ENCODE measurements at places on chromosomes 1 and 21.

DNA sequence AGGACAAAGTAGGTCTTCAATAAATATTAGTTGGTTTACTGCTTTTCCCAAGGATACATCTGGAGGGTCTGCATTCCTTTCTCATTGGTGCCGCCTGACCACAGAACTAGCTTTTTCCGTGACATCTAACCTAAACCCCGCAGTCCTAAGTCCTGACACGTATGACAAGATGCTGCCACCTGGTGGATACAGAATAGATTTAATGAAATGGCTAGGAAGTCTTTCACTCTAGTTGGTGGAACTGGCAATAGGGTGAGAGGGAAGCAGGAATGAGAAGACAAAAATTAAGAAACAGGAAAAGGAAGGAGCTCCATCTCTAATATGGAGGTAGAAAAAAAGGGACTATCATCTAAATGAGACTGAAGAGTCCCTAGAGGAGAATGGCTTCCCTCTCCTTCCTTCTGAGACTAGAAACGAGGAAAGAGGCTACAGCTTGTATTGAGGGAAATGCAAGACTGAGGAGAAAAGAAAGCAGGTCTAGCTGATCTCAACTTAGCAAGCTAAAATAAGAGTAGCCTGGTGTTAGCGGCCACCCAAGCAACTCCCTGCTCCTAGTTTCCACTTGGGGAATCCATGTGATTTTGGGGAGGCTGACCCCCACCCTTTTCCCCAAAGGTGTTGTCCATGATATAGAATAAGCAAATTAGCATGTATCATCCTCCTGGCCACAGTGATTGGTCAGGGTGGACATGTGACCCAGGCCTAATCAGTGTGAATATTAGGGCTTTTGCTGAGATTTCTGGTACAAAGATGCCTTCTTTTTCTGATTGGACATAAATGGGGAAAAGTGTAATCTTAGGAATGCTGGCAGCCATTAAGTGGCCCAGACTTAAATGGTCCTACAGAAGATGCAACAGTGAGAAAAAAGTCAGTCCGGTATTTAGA, 5.9 kb downstream of the RFX5 start:
- peak; percentile 88 for DNase-seq

DNA sequence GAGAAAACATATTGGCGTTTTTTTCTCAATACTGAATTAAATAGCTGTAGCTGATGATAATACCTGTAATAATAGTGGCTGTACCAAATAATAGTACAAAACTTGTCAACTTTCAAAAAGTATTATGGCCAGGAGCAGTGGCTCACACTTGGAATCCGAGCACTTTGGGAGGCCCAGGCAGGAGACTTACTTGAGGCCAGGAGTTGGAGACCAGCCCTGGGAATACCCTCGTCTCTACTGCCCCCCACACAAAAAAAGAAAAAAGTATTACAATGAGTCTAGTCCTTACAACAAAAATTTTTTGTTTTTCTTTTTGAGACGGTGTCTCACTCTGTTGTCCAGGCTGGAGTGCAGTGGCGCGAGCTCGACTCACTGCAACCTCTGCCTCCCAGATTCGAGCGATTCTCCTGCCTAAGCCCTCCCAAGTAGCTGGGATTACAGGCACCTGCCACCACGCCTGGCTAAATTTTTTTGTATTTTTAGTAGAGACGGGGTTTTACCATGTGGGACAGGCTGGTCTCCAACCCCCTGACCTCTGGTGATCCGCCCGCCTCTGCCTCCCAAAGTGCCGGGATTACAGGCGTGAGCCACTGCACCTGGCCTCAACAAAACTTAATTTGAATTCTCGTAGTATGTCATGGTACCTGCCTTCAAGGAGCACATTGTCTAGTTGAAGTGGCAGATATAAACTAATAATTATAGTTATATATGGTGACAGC, 1.4 kb downstream of the RBBP4 start:
- DNase-seq: no peak

GRCh38 chr1:240462766-240463395, 149.1 kb downstream of the GREM2 start:
- no peak for DNase-seq

DNA sequence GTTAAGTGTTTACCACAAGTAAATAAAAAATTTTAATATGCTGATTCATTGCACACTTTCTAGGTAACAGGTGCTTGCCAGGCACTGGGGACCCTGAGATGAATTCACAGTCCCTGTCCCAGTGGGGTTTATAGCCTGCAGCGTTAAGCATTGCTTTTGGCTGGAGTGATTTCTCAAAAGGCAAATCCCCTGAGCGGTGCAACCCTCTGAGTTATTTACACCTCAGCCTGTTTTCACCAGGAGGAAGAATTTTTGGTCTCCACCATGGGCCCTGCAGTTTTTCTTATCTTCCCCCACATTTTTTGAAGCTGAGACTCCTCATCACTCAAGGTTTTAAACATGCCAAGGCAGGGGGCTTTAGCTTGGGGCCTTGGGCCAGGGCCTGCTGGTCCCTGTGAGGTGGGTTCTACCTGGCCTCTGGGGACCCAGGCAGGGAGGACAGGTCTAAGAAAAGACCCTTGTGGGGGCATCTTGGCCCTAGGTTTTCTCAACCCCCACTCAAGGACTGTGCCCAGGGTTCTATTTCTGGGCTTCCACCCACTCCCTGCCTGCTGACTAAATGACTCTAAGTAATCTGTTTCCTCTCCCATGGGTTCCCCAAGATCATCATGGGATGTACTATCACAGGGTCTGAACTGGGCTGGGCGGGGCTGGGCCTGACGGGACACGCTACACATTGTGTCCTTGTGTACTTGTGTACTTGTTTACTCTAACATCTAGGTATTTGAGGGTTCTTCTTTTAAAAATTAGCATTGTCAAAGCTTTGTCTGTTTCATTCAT, 10.2 kb upstream of the CHIT1 start:
- DNase-seq: no peak

GRCh38 chr21:35044128-35044527, 5.0 kb downstream of the RUNX1 start:
- no peak for DNase-seq

DNA sequence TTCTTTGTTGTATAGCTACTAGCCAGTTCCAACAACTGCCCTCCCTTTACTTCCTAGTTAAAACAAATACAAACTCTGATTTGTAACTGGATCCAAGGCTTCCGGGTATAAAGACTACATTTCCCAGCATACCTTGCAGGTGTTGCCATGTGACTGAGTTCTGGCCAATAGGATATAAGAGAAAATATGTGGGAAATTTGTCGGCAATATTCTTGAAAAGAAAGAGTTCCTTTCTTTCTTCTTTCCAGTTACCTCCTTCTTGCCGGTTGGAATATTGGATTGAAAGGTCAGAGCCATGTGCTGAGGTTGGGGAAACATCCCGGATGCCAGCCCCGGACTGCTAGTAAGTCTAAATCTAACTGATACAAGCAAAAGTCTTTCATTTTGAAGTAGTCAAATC, 23.0 kb upstream of the ZBTB40 start:
- DNase-seq: peak; percentile 26

GRCh38 chr1:201990427-201990826, 8.0 kb downstream of the RNPEP start:
- no peak for DNase-seq

- DNase-seq: no peak
These were observed 8.3 kb upstream of the EPB41 start for GRCh38 chr1:28905921-28906666.

GRCh38 chr1:117067533-117068370, 7.6 kb downstream of the TTF2 start:
- peak; percentile 51 for DNase-seq

DNA sequence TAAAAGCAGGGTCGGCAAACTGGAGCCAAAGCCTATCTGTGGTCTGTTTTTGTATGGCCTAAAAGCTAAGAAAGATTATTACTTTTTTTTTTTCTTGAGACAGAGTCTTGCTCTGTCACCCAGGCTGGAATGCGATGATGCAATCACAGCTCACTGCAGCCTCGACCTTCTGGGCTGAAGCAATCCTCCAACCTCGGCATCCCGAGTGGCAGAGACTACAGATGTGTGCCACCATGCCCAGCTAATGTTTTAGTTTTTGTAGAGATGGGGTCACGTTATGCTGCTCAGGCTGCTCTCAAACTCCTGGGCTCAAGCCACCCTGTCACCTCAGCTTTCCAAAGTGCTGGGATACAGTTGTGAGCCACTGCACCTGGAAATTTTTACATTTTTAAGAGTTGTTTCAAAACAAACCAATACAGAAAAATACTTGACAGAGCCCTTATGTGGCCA, 6.5 kb upstream of the GLRX2 start:
- peak; percentile 83 for DNase-seq

DNA sequence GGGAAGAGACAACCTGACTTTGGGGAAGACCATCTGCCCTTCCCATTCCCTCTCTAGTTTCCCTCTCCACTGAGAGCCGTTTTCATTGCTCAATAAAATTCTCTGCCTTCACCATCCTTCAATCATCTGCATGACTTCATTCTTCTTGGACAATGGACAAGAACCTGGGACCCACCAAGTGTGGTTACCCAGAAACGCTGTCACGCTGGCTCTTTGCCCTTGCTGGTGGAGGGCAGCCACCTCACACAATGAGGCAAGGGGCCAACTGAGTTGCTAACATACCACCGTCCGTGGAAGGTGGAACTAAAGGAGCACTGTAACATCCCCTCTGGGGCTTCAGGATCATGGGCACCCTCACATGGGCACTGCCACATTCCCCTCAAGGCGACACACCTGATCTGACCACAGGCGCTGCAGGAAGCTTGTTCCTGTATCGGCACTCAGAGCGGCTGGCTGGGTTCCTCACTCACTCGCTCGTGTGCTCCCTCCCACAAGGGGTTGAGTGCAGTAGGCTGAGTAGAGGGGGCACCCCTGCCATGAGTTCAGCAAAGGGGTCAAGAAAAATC, 652.4 kb downstream of the PLPP3 start:
- peak; percentile 60 for DNase-seq

DNA sequence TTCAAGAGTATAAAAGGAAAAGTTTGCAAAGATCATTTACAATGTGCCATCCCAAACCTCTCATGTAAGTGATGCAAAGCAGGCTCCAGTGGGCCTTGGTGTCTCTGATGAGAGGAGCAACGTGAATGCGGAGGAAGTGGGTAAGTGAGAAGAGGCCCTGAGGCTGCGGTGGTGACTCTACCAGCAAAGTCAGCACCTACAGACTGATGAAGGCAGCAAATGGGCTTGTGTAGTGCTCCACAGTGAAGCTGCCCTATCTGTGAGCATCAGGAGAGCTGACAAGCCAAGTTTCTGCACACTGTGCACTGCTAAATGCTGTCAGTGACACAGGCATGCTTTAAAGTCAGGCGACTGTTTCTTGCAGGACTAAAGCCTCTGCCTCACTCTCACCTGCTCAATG, 15.6 kb upstream of the RAP1A start:
- DNase-seq: no peak

- DNase-seq: no peak
These were observed 23.9 kb upstream of the MEF2D start for GRCh38 chr1:156524481-156524869.

DNA sequence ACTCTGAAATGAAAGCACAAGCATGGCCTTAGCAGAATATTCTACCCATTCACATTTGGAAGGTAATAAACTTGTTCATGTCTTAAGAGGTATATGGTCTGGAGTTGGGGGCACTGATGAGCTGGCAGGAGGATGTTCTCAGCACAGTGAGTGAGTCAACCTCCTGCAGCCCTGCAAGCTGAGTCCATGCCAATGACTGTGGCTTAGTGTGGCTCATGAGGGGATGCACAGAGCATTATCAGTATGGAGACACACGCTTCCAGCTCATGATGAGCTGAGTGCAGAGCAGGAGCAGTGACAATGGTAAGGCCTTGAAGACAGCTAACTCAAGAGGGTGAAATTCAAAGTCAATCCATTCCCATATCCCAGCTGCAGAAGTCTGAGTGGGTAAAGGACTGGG, 102.3 kb downstream of the TNFSF18 start:
- peak; percentile 95 for DNase-seq

GRCh38 chr1:9658199-9658598, 6.7 kb downstream of the PIK3CD start:
- no peak for DNase-seq

DNA sequence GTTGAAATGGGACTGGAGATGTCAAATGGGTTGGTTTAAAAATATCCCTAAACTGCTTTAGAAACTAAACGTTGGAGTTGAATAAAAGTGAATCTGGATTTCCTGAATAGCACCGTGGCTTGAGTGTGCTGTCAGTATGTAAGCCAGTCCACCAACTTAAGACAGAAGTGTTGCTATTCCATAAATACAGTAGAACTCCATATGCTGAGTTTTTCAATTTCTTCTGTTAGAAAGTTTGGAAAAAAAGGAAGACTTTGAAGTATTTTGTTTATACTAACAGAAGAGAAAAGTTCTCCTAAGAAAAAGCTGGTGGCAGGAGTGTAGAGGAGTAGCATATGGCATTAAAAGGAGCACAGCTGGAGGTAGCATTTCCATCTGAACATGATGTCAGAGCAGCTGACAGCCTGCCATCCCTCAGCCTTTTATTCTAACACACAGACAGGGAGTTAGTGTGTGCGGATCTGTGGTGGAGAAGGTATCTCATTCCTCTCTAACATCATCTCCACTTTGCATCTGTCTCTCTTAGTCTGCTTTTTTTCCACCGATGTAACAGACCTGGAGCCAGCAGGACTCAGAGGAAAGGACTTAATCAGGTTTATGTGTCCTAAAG, at the start of gene ZBTB18:
TSS of gene ZBTB18 (plus strand) at position 449 of the 610 bp plus-strand sequence. CDS start at position 598, 149 bp downstream.
- DNase-seq: peak; percentile 58

- DNase-seq: no peak
These were observed 46.9 kb downstream of the CD34 start for GRCh38 chr1:207863893-207864535.

DNA sequence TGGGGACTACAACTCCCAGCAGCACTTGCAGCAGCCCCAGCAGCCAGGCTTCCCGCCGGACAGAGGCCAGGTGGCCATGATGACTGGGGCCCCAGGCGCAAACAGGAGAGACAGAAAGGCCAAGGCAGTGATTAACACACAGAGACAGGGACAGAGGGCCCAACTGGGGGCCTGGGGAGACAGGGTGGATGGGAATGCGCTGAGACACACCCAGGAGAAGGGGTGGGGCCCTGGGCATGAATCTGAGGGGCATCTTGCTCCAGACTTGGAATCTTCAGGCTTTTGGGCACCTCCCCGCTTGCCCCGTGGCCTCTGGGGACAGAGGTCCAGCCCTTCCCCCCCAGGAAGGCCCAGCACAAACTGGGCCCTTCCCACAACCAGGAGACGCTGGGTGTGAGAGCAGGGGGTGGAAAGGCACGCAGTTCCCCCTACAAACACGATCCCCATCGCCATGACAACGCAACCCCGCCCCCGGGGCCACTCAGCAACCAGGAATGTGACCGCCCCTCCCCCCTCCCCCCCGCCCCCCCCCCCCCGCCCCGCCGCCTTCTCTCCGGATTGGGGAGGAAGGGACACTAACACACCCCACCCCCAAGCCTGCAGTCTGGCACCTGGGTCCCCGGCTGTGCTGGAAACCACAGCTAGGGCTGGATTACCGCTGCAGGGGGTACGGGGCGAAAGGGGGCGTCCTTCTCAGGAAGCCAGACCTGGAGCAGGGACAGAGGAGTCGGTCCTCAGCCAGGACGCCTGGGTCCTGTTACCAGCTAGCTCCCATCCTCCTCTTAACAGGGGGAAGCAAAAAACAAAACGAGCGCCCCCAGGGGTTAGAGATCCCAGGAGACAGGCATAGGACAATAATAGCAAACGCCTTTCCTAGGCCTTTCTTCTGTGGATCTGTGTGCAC, 4.5 kb downstream of the HDGF start:
- peak; percentile 94 for DNase-seq

- DNase-seq: no peak
These were observed 35.5 kb downstream of the USH2A start for GRCh38 chr1:216387782-216388181.

Measured in M059J (cell line).